ENCODE measurements at places on chromosomes 6 and 20. TPM values are rescaled to one million over a fixed set of nuclear protein-coding genes. Genes with fewer than 3 reads are reported as not detected.

DNA sequence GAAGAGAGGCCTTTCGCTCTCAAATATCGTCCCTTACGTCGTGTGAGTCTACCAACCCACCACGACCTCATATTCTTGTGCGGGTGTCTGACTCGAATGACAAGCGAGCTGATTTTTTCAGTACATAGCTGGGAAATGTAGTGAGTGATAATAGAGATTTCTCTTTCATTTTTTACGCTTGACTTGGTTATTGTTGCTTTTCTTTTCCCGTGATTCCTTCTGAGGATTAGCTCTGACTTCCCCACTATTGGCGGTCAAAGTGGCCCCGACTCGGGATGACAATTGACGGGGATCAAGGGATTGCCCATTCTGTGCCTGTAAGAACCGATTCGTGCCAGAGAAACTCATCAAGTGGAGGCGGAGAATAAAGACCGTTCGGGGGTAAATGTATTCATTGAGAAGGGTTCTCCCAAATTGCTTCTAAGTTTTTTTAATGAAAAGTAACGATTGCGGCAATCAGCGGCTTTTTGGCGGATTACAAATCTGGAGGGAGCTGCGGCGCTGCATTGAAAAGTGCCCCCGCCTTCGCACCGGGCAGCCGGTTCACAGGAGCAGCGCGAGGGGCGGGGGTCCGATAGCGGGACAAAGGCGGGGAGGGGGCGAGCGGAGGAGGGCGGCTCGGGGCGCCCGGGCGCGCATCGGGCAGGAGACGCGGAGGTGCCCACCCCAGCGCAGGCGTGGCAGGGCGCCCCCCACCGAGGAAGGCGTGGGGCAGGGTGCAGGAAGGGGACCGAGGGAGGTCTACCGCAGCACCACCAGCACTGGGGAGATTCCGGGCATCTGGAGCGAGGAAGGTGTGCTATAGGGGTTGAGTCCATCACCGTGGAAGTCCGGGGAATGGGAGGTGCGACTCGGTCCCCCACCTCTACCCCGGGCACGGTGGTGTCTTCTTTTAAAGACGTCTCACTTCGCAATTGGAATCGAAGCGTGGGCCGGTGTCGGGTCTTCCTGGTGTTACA, 44.5 kb upstream of the OSTM1 start:
- no peak for DNase-seq

GRCh38 chr20:54257071-54257816, 49.4 kb downstream of the PFDN4 start:
- no peak for DNase-seq

DNA sequence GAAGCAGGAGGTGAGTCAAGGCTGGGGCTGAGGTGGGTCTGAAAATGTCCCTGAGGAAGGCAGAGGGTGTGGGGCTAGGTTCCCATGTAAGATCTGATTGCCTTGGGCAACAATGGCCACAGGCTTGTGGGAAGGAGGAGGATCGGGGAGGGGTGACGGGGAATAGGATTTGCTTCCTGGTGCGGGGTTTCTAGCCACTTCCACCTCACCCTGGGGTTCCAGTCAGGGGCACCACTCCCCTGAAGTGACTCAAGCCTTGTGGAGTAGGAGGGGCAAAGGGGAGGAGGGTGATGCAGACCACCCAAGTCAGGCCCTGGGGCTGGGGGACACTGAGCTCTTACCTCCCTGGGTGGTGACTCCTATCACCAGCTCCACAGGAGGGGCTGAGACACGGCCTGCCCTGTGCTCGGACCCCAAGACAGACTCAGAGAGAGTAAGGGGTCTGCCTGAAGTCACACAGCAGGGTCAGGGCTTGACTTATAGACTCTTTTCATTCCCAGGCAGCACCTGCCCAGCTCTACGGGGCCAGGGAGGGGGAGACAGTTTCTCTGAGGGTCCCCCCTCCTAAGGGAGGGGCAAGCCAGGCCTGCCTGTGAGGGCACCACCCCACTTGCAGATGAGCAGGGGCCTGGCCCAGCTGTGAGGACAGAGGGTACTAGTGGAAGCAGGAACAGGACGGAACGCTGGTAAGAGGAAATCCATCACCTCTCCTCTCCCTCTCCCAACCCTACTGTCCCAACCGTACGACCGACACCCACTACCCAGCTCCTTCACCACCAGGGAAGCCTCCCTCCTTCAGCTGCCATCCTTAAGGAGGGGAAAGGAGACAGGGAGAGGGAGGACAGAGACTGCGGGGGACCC, 12.4 kb upstream of the SPDEF start:
- DNase-seq: no peak

ZSCAN23 gene
- 15.5 TPM for total RNA-seq

DNA sequence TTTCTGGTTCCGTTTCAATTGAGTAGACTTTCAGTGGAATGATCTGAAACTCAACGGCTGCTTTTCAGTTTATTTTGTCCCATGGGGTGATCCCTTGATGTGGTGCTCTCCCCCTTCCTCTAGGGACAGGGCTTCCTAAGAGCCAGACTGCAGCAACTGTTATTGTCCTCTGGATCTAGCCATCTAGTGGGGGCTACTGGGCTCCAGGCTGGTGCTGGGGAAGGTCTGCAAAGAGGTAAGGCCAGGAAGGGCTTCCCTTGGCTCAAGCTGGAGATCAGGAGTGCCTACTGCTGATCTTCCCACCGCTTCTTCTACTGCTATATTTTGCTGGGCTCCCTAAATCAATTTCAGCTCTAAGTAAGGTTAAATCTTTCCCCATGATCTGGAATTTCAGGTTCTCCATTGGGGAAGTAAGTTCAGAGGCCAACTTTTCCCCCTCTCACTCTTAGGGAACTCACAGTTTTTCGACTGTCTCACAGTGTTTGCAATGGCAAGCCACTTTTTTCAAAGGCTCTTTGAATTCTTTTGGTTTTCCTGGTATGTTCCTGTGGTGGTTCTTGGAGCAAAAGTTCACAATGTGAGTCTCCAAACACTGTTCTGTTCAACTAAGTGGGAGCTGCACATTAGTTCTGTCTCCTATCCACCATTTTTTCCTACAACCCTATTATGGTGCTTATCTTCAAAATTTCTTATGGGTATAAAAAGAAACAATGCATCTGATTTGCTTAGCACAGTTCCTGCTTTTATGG, 286.2 kb upstream of the EXOC2 start:
- DNase-seq: no peak

WFDC9 gene
- not detected for total RNA-seq

DNA sequence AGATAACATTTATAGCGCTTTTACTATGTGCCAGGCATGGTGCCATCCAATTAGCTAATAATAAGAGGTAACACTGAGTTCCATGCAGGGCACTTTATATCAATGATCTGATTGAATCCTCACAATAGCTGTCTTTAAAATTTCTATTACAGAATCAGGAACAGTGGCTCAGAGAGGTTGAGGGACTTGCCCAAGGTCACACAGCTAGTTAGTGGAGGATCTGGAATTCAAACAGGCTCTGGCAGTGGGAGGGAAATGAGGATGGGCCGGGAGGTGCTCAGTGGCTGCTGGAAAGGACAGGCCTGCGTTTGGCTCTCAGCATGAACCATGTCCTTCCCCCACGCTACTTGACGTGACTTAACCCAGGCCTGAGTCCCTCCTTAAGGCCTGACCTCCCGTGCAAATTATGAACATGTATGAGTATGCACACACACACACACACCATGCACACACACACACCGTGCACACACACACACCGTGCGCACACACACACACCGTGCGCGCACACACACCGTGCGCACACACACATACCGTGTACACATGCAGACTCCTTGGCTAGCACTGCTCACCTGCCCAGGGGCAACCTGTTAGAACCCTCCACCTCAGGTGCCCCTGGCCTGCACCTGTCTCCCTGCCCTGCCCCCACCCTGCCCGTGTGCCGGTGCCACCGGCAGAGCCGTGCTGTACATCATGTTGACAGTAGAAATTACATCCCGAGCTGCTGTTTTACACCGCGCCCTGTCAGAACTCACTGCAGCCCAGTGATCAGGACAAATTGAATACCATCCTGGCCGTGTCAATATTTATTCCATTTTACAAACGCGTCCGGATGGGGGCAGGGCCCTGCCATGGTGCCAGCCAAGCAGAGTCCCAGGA, 43.7 kb downstream of the CDH22 start:
- DNase-seq: no peak

RBPJL gene
- total RNA-seq: not detected

DNA sequence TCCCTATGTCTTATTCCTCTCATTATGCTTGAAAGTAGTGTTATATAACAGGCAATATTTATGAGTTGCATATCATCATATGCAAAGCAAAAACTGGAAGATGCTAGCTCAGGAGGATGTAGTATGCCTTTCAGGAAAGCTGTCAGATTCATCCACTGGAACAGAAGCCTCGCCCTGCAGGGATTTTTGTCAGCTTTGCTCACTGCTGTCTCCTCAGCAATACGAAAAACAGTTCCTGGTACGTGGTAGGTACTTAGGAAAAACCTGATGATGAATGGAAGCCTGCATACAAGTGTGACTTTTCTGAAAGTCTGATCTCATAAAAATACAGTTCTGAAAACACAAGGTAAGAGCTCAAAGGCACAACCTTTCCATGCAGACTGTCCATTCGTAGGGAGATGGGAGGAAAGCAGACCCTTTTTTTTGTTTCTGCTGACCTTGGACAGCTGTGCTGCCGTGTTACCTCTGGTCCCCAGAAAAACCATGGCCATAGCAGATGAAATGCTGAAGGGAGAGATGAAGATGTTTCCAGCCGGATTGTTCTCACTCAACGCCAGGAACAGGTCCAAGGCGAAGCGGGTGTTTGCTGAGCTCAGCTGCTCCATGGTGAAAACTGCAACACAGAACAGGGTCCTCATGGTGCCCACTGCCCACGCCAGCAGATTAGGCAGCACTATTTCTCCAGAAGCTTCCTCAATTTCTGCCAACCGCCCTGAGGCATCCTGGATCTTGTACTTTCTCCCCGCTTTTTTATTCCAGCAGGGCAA, 1.5 kb downstream of the SERPINB1 start:
- DNase-seq: no peak

DNA sequence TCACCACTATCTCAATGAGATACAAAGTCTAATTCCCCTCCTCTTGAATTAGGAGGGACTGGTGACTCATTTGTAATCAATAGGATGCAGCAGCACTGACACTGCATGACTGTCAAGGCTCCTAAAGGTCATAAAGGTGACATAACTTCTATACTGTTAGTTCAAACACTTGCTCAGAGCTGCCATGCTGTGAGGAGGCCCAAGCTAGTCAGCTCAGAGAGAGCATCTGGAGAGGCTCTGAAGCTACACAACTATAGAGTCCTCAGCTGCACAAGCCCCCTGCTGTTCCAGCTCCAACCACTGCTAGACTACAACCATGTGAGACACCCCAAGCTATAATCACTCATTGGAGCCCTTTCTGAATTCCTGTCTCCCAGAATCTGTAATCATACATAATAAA, 17.0 kb upstream of the HEY2 start:
- no peak for DNase-seq

GRCh38 chr6:50681213-50681824, 32.0 kb upstream of the TFAP2D start:
- no peak for DNase-seq

DNA sequence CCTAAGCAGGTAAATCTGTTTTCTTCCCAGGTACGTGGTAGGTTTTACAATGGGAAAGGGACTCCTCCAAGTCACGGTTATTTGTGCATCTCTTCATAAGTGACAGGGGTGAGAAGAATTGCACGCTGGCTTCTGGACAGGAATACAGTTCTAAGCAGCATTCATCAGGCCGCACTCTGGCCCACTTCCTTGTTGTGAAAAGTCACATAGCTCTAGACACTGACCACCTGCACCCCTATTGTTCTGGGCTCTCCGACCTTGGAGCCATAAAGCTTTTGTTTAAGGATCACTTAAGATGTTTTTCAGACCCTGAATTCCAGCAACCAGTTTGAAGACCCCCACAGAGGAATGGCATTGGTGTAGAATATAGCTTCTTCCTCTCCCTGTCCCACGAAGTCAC, 31.4 kb downstream of the RAMACL start:
- no peak for DNase-seq

GRCh38 chr20:59253779-59254319, 46.6 kb upstream of the EDN3 start:
- no peak for DNase-seq

DNA sequence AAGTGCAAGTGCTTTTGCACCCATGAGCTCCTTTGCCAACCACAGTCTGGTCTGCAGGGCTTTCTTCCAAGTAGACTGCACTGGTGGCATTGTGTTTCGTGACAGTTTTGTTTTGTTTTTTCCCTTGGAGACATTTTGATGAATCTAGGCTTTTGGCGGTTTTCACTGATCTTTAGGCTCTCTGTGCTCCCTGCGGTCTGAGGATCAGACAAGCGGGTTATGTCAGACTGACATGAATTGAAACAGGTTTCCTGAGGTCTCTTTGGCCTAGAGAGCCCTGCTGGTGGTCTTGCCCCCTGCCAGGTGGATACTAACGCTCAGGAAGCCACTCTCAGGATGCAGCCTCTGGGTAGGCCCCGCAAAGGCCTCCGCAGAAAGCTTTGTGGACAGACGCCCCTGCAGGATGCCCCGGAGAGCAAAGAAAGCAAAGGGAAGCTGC, 555.4 kb upstream of the AGPAT4 start:
- no peak for DNase-seq

- no peak for DNase-seq
Measured at GRCh38 chr20:23286346-23286745, 64.2 kb upstream of the NXT1 start.

RNASET2 gene
- 54.5 TPM for total RNA-seq

DNA sequence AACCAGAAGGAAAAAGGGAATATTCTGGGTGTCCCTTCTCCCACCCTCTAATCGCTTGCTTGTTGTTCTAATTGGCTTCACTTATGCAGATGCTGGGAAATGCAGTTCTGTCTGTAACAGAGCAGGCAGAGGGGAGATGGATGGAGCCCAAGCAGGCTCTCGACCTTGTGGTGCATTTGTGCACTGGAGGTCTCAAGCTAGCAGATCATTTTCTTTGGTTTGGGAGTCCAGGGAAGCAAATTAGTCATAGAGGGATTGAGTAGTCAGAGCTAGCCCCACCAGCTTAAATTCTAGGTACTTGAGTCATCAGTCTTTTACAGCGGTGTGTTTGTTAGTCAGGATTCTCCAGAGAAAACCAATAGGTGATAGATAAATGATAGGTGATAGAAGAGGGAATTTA, 234.7 kb upstream of the ECI2 start:
- DNase-seq: no peak

- no peak for DNase-seq
Measured at GRCh38 chr20:5652626-5653553, 97.3 kb upstream of the SHLD1 start.

DNA sequence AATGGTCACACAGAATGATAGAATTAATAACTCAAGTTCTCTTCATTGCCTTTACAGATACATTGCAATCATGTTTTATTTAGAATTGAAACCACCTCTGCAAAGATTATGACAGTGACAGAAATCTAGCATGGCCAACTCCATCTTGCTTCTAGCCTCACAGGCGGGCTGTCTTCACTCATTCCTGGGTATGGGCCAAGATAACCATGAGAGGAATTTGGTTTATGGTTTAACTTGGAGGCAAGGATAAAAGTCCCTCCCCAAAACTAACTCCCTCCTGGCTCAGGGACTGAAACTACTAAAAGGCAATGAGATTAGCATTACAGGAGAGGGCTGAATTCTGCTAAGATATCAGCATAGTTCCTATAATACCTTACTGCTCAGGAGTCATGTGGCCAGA, 95.2 kb upstream of the CST7 start:
- no peak for DNase-seq

All from urinary bladder (tissue), 4 donors.